ENCODE measurements at places on chromosomes 7 and 10.

GRCh38 chr7:155293721-155294510, 3.8 kb upstream of the INSIG1 start:
- no peak for DNase-seq

DNA sequence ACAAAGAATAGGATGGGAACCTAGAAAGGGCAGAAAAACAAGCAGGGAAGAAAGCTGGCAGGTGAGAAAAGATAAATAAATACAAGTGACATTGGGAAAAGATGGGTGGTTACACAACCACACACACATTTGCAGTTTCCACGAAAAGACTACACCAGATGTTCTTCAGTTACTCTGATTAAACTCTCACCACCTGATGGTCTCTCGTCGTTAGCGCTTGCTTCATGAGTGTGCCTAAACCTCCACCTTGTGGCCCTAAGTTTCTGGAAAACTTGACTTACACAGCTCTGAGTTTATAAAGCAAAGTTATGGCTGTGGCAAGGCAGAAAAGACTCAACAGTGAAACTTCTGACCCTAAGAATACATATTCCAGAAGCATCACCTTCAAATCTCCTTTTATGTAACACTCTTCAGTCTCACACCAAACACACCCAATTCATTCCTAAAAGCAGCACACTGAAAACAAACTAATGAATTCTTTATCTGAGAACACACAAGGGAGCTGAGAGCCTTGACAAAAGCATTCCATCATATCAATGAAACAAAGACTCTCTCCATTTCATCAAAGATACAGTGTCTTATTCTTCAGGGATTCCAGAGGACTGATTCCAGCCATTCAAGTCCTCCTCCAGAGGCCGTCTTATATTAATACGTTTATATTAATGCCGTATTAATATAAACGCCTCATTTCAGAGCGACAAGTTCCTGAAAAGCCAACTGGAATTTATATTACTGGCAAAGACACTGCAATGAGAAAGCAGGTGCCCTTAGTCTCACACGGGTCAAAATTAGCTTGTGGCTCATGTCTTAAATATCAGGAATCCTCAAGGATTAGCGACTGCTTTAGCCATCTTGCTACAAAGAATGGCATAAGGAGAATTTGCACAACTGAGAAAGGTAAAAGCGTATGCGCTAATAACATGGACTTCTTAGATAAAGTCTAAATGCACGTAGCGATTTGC, 77.6 kb downstream of the RNF216 start:
- no peak for DNase-seq

- no peak for DNase-seq
Observed at GRCh38 chr7:139917851-139918250, 88.8 kb downstream of the TBXAS1 start.

DNA sequence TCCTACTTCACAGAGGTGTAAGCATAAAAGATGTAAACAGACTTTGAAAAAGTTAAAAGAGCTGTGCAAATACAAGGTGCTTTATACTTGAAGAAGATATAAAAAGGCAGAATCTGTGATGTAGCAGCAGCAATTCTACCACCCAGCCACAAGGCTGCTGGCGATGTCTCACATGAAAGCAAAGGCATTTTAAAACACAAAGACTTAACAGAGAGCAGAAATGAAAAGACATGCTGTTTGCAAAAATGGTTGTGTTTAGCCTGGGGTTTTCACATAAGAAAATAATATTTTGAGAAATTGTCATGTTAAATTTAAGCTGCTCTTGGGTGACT, 85.5 kb upstream of the ZNF800 start:
- DNase-seq: no peak

DNA sequence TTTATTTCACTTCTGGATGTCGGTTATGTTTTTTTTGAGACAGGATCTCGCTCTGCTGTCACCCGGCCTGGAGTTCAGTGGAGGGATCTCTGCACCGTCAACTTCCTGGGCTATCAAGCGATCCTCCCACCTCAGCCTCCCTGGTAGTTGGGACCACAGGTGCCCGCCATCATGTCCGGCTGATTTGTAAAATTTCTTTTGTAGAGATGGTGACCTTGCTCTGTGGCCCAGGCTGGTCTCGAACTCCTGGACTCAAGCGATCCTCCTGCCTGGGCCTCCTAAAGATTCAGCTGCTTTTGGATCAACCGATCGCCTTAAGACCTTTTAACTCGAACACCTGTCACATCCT, 606 bp upstream of the RABGEF1 start:
- DNase-seq: no peak

DNA sequence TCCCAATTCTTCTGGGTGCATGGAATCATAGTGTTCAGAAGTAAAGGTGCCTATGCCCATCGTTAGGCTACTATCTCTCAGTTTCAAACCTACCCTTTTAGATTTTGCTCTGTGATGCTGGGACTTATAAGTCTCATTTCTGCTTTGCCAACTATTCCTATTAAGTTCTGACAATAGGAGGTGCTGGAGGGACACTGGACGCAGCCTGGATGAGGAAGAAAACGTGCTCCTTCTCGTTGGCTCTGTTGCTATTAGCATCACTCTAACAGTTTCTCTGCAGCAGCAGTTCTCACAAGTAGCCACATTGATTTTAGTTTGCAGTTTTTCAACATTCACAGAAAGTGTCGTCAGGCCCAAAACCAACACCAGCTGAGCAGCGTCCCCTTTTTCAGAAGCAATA, 72.4 kb downstream of the ABCC2 start:
- DNase-seq: no peak

DNA sequence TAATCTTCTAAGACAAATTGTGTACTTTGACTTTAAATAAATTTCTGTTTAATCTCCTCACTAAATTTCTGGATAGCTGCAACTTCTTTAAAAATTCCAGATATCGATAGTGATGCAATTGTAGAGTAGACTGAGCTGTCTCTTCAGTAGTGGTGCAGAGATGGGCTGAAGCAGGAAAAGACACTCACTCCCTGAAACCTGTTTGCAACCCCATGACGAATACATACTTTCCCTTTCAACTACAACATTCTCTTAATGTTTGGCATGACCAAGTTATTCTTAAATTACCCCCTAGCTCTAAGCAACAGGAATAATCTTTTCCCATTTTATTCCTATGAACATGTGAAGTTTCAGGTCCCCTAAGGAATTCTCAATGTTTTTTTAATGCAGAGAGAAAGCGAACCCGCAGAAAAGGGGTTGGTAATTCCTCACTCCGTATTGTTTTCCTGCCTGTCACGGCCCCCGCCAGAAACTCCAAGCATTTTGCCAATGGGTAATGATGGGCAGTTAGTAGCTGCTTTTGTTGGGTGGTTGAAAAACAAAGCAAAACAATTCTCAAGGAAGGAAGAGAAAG, 1.3 kb downstream of the THSD7A start:
- DNase-seq: no peak

GRCh38 chr10:102859911-102860310, 5.9 kb downstream of the BORCS7 start:
- no peak for DNase-seq

DNA sequence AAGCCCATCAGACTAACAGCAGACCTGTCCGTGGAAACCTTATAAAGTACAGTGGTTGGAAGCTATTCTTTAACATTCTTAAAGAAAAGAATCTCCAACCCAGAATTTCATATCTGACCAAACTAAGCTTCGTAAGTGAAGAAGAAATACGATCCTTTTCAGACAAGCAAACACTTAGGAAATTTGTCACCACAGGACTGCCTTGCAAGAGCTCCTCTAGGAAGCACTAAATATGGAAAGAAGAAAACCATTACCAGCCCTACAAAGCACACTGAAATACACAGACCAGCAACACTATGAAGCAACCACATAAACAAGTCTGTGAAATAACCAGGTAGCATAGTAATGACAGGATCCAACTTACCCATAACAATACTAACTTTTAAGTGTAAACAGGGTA, 177.7 kb upstream of the PRSS1 start:
- DNase-seq: no peak

DNA sequence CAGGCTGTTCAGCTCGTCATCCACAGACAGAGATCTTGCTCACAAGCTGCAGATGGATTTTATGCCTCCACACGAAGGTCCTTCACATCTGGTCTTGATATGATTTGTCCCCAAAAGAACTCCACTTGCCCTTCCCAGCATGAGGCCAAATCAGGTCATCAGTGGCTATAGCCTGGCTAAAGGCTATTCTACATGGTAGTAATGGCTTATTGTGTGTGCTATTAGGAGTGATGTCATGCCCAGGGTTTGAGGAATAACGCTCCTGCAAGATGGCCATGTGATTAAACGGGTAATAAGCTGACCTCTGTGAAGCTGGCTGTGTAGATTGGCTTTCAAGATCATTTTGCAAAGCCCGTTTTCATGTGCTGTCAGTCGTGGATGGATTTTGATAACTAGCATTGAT, 313.8 kb downstream of the FRMD4A start:
- DNase-seq: no peak

- no peak for DNase-seq
Observed at GRCh38 chr7:95342642-95343307, 18.4 kb upstream of the PON1 start.

GRCh38 chr10:91690996-91691676, 58.3 kb upstream of the PPP1R3C start:
- DNase-seq: no peak

DNA sequence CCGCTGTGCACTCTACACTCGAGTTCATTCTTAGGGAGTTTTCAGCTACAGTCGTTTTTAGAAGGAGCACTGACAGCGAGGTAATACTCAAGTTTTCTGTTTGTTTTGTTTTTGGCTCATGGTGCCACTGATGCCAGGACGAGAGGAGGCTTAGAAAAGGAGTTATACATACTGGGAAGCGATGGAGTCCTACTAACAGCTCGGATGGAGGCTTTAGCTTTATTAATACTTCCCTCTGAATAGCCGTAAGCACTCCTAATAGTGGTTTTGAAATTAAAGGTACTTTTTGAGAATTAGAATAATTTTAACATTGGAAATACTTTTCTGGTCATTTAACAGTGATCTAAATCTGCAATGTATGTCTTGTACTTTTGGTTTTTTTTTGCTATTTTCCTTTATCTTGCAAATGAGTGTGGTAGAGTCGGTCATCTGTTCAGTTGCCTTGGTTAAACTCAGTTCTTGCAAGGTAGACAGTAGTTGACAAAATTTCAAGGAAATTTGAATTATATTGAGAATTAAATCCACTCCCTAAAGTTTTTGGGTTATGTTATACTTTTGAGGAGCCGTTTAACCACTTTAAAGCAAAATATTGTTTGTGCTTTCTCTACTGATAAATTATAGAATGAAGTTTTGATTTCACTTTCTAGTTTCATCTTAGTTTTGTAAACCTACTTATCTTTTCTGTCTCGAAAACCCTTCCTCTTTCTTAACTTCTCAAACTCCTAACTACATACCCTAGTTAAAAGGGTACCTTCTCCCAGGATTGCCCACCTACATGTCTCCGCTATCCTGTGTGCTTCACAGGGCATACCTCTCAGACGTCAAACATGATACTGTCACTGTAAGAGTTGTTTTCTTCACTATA, 1.5 kb downstream of the HBP1 start:
- DNase-seq: no peak

GRCh38 chr7:106704000-106704840, 43.3 kb upstream of the CCDC71L start:
- DNase-seq: no peak

DNA sequence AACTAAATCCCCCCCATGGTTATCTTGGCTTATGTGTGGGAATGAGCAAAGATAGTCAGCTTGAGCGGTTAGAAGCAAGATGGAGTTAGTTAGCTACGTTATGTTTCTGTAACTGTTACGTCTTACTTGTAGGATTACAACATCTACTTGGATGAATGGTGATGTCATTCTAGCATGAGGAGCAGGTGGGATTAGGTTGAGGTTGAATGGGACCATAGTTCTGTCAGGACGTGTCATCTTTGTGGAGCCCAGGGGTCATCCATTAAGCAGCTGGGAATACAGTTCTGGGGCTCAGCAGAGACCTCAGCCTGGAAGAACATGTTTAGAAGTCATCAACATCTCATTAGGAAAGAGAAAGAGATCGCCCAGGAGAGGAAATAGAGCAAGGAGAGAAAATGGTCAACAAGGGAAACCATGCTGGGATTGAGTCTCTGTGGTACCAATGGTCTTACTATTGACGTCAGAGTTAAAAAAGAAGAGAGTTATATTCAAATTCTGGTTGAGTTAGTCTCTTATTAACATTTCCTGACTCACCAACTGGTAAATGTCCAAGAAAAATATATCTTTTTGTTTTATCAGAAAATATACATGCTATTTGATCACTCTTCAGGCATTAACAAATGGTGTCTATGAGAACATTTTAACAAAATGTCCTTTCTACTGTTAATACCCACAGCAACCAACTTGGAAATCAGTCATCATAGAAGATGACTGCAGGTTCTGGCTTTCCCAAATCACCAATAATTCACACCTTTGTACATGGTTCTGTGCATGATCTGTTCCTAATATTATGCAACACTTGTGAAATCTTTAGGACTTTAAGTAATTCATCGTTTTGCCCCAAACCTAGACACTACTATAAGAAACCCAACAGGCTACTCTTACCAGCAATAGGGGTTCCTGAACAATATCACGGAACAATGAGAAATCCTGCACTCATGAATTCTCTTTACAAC, 96.9 kb downstream of the KIAA1217 start:
- no peak for DNase-seq

DNA sequence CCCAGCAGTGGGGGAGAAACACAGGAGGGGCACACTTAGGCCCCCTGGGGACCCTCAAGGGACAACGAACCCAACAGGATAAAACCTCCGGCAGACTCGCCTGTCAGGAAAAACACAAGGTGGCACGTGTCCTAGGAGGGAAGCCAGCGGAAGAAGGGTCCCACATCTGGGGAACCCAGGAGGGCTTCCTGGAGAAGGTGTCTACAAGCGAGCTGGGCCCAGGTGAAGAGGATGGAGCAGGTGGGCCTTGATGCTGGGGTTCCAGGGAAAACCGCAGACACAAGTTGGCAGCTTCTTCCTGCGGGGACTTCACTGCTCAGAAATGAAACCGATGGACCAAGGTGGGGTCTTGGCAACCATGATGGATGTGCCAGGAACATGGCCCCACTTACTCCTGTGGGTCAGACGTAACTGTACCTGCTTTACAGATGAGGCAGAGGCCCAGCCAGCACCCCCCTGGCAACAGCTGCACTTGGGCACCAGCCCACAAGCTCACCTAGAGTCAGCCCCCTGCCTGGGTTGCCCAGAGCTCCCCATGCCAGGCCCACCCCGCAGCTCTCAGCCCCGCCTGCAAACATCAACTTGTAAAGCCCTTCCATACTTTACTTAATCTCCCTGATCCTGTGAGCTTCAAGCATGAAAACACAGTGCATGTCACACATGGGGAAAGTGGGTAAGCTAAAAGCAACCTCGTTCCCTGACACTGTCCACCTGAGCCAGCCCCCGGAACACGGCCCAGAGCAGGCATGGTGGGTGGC, 225.0 kb downstream of the ELFN1 start:
- no peak for DNase-seq

DNA sequence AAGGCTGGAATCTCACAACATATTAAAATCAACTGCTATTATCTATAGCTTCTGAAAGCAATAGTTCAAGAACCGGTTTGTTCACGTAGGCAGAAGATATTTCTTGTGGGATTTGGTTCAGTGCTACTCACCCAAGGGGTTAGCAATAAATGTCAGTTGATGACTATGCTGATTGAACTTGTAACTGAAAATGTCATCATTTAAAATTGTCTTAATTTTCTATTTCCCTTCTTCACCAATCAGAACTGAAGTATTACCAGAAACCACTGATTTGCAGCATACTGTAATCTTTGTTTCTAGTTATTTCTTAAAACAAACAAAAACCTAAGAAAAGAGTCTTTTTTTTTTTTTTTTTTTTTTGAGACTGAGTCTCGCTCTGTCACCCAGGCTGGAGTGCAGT, 46.1 kb downstream of the CPEB3 start:
- no peak for DNase-seq

- no peak for DNase-seq
Observed at GRCh38 chr10:26787362-26787761, 73.4 kb downstream of the ABI1 start.
